Stimulated activated CD4-positive, alpha-beta T cell treated with anti-CD3 and anti-CD28 coated beads, Interleukin-15, amount 100 ng/mL, for 48 hours (primary cell): ENCODE measurements at places on chromosomes 7 and 10.

DNA sequence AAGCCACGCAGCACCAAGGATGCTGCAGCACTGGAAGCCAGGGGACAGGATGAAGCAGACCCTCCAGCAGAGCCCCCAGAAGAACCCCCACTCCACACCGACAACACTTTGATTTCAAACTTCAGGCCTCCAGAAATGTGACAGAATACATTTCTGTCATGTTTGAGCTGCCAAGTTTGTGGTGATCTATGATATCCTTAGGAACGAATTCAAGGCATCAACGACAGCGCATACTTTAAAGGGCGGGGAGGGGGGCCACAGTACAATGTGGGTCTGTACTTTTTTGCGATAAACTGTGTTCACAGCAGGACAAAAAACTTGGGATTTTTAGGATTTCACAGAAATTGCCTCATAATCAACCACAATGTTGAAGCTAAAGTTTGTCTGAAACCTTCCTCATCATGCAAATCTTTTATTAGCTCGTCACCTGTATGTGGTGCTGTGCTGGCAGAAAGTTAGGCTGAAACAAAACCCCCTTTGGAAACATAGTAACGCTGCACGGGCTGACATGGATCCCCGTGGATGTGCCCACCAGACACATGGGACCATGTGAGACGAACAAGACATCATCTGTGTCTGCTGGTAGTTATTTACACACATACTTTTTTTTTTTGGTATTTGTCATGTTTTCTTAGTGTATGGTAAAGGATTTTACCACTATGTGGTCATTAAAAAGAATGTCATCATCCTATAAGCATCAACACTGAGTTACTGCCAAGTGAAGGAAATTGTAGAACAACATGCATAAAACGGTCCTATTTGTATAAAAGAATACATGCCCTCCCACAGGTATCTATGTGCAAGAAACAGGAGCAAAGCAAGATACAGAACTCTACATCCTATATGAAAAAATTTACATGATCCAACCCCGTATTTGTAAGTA, 113.3 kb upstream of the AFAP1L2 start:
- DNase-seq: no peak

- DNase-seq: no peak
These were observed at the start of gene HOXA2 for GRCh38 chr7:27102581-27103442. Gene HOXA2 (minus strand): TSS chr7:27102683. CDS start chr7:27102500, 183 bp downstream.

DNA sequence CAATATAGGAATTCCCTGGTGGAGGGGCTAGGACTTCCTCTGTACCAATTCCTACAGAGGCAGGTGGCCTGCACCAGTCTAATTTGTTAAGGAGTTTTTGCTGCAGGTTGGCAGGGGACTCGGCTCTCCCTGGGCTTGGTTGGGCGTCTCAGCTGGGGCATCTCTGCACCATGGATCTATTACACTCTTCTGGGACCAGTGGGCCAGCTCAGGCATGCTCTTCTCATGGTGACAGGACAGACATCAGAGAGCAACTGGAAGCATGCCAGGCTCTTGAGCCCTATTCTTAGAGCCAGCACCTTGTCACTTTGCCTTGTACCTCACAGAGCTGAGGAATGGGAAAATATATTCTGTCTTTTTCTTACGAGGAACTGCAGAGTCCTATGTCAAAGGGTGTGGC, 74.6 kb downstream of the SH2D4B start:
- no peak for DNase-seq

GRCh38 chr7:13036256-13036780, 348.9 kb downstream of the ARL4A start:
- no peak for DNase-seq

DNA sequence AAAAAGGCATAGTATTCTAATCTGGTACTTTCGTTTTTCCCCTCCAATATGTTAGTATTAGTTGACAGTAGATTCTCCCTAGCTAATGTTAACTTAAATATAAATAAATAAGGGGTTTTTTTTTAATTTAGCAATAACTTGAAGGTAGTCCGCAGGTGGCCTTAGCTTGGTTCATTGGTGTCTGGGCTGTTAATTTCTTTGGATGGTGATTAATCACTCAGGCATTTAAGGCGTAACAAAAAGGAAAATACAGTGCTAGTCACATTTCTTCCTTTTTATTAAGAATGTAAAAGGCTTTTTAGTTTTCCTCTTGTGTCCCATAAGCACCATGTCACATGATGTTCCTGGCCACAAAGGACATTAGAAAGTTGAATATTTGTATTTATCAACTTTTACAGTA, 161.0 kb upstream of the POT1 start:
- DNase-seq: no peak

- no peak for DNase-seq
These were observed 71.2 kb upstream of the DUSP5 start for GRCh38 chr10:110426294-110427181.

DNA sequence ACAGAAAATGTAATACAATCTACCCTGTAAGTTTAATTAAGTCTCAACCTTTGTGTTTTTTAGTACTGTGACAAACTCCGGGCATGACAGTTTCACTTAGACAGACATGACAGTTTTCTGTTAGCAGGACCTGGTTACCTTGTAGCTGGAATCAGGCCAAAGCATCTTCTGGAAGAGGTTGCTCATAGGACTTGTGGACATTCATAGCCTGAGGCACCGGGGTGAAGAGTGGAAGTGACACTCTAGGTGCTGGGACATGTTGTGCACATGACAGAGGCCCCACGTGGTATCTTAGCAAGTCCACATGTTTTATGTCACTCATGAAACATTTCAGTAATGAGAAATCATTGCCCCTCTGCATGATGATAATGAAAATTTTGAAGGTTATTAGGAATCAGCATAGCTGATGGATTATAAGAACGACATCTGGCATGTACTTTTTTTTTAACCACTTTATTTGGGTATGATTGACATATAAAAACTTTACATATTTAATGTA, 441.4 kb downstream of the CNTNAP2 start:
- DNase-seq: no peak

DNA sequence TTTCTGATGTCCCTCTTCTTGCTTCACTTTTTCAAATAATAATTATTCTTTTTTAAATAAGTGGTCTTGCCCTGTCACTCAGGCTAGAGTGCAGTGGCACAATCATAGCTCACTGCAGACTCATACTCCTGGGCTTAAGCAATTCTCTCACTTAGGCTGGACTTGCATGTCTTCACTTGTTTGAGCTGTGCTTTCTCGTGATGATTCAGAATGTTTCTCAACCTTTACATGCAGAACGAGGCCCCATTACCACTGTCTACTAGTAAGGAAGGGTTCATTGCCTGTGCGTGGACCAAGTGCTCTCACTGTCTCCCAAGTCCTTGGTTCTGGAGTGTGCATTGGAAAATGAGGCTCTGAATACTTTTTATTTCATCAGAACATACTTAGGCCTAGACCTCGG, 468.6 kb upstream of the COBL start:
- no peak for DNase-seq

DNA sequence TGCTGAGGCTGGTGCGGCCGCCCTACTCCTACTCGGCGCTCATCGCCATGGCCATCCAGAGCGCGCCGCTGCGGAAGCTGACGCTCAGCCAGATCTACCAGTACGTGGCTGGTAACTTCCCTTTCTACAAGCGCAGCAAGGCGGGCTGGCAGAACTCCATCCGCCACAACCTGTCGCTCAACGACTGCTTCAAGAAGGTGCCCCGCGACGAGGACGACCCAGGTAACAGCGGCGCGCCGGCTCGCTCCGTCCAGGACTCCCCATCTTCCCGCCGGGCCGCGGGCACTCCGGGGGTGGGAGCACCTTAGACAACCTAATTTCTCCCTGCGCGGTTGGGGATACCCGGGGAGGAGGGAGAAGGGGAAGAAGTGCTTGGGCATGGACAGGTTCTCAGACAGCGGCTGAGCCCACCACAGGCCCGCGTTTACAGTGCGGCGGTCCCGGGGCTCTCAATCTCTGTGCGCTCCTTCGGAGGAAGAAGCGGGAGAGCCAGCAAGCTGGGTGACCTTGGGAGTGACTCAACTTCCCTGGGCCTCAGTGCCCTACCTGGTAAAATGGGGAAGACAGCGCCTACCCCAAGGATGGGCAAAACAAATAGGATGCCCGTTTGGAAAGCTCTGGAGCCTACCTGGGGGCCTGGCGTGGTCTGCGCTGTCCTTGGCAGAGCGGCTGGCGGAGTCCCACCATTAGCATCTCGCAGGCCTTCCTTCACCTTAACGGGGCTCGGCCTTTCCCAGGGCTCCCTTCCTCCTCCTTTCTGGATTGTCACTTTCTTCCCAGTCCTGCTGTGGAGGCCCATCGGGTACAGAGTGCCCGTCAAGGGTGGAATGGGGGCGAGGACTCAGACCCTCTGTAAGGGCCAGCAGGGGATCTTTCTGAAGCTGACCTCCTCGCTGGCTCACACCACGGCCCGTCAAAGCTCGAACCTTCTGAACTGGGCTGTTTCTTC, 852 bp downstream of the FOXI2 start:
- no peak for DNase-seq

GRCh38 chr10:16520900-16521299, 779 bp downstream of the C1QL3 start:
- DNase-seq: no peak

DNA sequence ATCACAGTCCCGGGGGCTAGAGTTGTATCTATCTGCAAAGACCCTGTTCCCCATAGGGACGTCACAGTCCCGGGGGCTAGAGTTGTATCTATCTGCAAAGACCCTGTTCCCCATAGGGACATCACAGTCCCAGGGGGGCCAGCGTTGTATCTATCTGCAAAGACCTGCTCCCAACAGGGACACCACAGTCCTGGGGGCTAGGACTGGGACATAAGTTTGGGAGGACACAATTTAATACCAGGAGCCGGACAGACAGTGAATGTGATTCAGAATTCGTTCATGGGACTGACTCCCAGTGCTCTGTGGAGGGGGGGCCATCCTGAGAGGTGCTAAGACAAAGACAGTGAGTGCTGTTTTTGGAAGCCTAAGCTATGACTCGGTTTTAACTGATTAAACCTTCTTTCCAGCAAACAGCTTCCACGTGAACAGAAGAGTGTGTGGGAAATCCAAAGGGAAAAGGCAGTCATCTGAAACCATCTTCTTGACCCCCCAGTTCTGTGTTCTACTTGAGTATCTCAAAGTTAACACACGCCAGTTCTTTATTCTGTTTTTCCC, 153.0 kb downstream of the DIP2C start:
- DNase-seq: no peak

GRCh38 chr7:45599851-45600706, 25.9 kb downstream of the ADCY1 start:
- no peak for DNase-seq
